ENCODE measurements at places on chromosomes 16 and 17. TPM values are rescaled to one million over a fixed set of nuclear protein-coding genes. Genes with fewer than 3 reads are reported as not detected.

GRCh38 chr17:44887016-44887415, 12.2 kb downstream of the EFTUD2 start:
- no peak for DNase-seq

- no peak for DNase-seq
These were observed 419 bp downstream of the RAB37 start for GRCh38 chr17:74737299-74738050.

- no peak for DNase-seq
These were observed 24.4 kb downstream of the CRK start for GRCh38 chr17:1431631-1432104.

GRCh38 chr16:88688013-88688778, 1.9 kb upstream of the SNAI3 start:
- DNase-seq: no peak

Gene MRPS34
- total RNA-seq: 91.8 TPM

Data from Right ventricle myocardium superior (tissue), 1 donor.